ENCODE measurements at places on chromosomes 2 and 18. TPM values are rescaled to one million over a fixed set of nuclear protein-coding genes. Genes with fewer than 3 reads are reported as not detected.

Gene NCKAP1
- 0.48 TPM for total RNA-seq

Gene VWA3B
- not detected for total RNA-seq

Gene RETSAT
- 23.6 TPM for total RNA-seq

Gene MYO5B
- total RNA-seq = not detected

Gene MOGAT1
- not detected for total RNA-seq

Gene TUBA3E
- not detected for total RNA-seq

Gene KCNG2
- total RNA-seq = not detected

Gene CXCR1
- total RNA-seq = 0.28 TPM

Gene GPR45
- not detected for total RNA-seq

Gene POTEJ
- not detected for total RNA-seq

Gene MYCN
- 0.20 TPM for total RNA-seq

Gene PMS1
- total RNA-seq = 29.2 TPM

Gene CPLX4
- total RNA-seq = not detected

Gene ANKRD62
- total RNA-seq = not detected

Gene TUBB8B
- not detected for total RNA-seq

Gene NR4A2
- total RNA-seq = 1.7 TPM

Gene C1QL2
- not detected for total RNA-seq

Gene LRP2
- total RNA-seq = not detected

Gene HJURP
- 93.8 TPM for total RNA-seq

Gene RAB6C
- not detected for total RNA-seq

Gene ZSWIM2
- total RNA-seq = not detected

Gene RALBP1
- total RNA-seq = 45.8 TPM

Gene SCN2A
- total RNA-seq = not detected
